Activated CD4-positive, alpha-beta memory T cell treated with anti-CD3 and anti-CD28 coated beads for 36 hours (primary cell): ENCODE measurements at places on chromosomes 4 and X.

DNA sequence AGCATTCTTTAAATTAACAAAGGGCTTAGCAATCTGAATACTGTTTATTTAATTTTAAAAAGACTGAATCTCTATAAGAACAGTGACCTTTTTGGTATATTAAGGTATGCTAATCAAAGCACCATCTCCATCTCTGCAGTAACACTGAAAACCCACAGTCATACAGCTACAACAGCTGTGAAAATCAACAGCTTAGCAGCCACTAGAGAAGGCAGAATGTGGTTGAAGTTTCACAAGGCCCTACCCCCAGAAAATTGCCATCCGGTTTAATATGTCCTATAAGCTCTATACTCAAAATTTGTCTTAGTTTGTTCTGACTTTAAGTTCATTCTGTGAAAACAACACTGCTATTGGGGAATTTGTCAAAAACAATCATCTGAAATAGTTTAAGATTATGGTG is 128.7 kb downstream of the OPHN1 start:
- H3K4me1 ChIP-seq = no peaks in the 10 kb centered on the region
- H3K27ac ChIP-seq = no peak overlapping the region
- no peak for DNase-seq
- H3K27me3 ChIP-seq = no peaks in the 10 kb centered on the region

DNA sequence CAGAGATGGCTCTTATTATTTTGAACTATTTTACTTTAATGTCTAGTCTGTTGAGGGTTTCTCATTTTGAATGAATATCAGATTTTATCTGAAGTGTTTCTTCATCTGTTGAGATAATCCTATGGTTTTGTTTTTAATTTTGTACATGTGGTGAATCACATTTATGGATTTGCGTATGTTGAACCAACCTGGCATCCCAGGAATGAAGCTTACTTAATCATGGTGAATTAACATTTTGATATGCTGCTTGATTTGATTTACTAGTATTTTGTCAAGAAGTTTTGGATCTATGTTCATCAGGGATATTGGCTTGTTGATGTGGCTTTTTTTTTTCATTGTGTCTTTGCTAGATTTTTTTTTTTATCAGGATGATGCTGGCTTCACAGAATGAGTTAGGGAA is 2390.9 kb downstream of the PCDH7 start:
- DNase-seq = no peak
- H3K4me1 ChIP-seq = no peaks in the 10 kb centered on the region
- H3K36me3 ChIP-seq = no peaks in the 10 kb centered on the region
- H3K4me3 ChIP-seq = no peak overlapping the region
- no peaks in the 10 kb centered on the region for H3K27me3 ChIP-seq
- H3K27ac ChIP-seq = no peak overlapping the region

- no peak overlapping the region for H3K27ac ChIP-seq
- H3K4me1 ChIP-seq = no peaks in the 10 kb centered on the region
- no peak overlapping the region for H3K4me3 ChIP-seq
- DNase-seq = no peak
These were observed 494.0 kb downstream of the PDGFC start for GRCh38 chr4:156477636-156478035.

GRCh38 chr4:183722731-183723560 is 63.9 kb downstream of the TRAPPC11 start:
- peak overlapping the region; percentile 69 for H3K4me3 ChIP-seq
- H3K36me3 ChIP-seq = no peaks in the 10 kb centered on the region
- peaks cover 11% of the 10 kb centered on the region for H3K4me1 ChIP-seq
- H3K27ac ChIP-seq = no peak overlapping the region
- DNase-seq = peak; percentile 63

DNA sequence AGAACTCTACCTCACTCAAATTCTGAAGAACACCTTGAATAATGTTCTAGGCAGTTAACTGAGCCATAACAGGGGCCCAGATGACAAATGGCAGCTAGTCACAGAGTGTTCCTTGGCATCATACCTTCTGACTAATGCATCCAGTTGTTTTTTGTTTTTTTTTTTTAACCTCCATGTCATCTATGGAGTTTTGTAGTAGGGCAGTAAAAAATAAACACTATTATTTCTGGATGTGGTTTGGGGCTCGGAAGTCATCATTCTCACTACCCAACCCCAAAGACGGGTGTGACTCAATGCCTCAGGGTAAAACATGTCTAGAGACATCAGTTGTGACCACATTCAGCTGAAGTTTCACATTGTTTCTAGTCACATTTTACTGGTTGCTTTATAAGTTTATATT is 31.2 kb upstream of the MCF2 start:
- H3K27ac ChIP-seq = peak overlapping the region; percentile 49
- peak; percentile 29 for DNase-seq
- no peaks in the 10 kb centered on the region for H3K27me3 ChIP-seq

DNA sequence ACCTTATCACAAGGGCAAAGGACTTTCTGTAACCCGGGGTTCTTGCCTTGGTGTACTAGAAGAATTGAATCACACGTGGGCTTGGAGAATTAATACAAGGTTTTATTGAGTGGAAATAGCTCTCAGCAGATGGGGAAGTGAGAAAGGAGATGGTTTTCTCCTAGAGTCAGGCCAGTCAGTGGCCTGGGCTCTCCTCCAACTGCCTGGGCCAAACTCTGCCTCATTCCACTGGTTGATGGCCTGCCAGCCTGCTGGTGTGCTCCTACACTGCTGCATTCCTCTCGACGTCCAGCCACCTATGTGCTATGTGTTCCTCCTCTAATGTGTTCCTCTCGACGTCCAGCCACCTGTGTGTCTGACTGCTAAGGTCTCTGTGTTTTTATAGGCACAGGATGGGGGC is 35.3 kb upstream of the SPIN2A start:
- peaks cover 1% of the 10 kb centered on the region for H3K36me3 ChIP-seq
- H3K27ac ChIP-seq = no peak overlapping the region
